ENCODE measurements at places on chromosomes 12 and 14.

- ATAC-seq: no peak
Measured at GRCh38 chr12:99852666-99853065, 132.1 kb downstream of the ANKS1B start.

DNA sequence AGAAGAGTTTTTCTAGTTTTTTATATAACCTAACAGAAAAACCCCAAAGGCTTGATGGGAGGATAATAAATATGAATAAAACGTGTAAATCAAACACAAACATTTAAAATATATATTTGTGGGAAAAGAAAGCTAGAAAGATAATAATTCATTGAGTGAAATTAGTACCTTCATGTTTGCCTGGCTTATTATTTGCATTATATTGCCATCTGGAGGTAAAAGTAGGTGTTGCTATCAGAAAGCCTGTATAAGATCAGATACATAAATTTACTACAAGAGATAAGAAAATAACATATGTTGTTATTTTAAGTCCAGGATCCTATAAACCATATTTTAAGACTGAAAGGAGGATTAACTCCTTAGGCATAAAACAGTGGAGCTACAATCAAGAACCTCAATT, 77.7 kb downstream of the NTS start:
- no peak for ATAC-seq

DNA sequence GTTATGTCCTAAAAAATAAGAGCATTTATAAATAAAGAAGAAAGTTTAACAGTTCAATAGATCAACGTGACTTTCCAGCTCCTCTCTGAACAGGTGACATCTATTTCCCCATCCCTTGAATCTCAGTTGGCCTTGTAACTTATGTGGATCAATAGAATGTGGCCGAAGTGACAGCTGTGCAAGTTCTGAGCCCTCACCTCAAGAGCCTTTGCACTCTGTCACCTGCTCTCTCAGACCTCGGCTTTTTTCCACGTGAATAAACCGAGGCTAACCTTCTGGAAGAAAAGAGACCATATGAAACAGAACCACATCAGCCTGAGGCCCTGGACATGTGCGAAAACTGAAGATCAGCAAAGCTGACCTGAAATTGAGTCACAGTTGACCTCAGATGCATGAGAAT, 253.0 kb downstream of the DAD1 start:
- ATAC-seq: no peak

DNA sequence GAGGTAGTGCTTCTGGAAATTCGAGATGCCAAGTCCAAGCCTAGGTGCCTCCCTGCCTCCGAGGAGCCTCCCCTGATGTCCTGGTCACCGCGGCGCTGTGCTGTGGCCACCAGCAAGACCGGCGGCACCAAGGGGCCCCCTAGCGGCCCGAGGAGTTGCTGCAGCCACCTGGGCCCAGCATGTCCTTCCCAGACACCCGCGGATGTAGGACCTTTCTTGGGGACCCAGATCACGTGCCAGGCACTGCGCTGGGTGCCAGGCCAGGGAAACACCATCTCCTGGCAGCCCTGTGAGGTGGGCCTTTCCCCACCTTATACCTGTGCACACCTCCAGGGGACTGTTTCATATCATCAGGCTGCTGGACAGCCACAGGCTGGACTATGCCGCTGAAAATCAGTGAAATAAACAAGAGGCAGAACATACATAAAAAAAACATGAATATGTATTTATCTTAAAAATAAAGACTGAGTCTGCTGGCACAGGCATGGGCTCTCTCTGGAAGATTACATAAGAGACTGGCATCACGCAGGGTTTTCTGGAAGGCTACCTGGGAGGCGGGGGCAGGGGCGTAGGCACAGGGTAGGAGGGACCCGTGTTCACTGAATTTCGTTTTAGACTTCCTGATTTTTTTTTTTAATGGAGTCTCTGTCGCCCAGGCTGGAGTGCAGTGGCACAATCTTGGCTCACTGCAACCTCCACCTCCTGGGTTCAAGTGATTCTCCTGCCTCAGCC, 15.9 kb upstream of the HHIPL1 start:
- peak; percentile 64 for ATAC-seq

DNA sequence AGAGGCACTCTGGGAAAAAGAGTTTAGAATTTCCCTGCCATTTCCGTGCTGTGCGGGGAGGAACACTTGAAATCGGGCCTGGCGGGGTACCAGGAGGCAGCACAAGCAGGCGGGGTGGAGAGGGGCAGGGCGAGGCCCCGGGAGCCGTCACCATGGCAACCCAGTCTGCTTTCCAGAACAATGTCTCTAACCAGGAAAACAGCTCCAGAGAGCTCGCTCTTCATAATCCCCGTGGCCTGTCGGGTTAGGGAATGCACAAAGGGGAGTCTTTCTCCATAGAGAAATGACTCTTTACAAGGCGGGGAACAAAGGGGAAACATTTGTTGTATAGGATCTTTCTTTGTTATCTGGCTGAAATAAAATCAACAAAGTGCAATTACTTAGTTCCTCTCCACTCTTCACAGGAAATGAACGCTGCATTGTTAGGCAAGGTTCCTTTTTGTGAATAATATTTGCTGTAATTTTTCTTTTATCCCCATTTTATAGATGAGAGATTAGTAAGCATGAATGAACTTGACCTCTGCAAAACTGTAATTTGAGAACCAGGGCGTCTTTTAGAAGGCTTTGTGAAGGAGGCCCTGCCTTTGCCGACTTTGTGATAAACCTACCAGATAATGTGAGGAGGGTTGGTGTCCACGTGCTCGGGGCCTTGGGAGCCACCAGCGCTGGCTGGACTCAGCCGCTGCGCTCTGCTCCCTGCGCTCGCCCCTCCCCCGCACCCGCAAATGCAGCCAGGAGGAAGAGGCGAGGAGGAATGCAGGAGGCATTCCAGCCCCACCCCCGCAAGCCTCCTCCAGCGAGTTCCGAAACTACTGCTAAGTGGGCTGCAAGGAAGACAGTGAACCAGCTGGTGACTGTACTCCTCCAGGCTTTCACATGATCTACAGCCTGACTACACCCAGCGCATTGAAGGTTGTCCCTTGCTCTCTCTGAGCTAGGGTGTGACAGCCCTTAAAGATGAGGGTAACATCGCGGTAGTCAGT, 105.2 kb upstream of the ATF7IP start:
- ATAC-seq: no peak

DNA sequence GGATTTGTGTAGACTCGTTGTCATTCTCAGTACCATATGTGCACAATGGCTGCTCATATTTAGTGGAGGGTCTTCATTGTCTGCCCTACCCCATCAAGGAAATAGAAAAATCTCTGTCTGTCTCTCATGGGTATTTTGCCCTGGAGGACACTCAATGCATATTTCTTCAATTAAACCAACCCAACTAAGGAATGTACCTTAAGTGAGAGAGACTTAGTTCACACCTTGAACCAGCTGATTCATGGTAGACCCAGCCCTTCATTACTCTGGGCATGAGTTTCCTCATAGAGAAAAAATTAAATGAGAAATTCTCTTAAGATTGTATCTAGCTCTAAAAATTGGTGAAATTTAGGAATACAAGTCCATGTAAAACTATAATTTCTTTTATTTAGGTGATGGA, 107.1 kb upstream of the PLEKHG7 start:
- no peak for ATAC-seq

DNA sequence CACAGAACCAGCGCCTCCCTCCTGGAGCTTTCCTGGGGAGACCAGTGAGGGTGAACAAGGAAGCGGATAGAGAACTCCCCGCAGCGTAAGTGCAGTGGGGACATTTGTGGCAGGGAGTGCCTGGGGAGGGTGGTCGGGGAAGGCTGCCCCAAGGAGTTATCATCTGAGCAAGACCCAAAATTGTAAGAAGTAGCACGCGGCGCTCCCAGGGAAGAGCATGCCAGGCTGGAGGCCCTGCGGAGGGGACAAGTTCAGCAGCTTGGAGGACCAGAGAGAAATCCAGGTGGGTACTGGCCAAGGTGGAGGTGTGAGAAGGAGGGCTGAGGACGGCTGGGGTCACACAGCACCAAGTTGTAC, 46.2 kb upstream of the RIMBP2 start:
- ATAC-seq: no peak

DNA sequence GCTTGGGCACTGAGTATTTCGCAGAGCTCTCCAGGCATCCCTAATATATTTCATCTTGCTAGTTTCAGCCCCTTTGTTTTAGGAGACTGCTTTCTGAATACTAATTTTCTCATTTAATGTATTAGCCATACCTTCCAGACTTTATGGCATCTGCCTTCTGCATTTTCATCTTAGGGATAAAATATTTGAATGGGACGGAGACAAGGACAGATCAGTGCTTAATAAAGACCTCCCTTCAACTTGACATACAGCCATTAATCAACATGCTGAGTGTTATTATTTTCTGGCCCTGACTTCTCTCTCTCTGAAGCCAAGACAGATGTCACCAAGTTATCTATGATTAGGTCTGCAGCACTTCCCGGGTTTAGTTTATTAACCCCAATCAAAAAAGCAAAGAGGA, 42.4 kb downstream of the CACNA2D4 start:
- ATAC-seq: no peak

DNA sequence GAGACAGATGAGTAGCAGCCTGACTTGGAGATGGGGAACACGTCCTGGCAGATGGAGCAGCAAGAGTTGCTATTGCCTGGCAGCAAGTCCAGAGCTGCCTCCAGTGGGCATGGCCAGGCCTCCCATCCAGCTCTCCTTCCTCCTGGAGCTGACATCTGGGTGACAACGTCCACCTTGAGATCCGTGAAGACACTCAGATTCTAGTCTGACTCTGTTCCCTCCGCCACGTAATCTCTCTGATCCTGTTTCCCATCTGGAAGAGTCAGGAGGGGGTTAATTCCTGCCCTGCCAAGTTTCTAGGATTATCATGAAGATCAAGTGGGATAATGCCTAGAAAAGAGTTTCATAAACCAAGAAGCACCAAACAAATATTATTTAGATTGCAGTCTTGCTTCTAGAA, 65.3 kb upstream of the FAM181A start:
- ATAC-seq: no peak

DNA sequence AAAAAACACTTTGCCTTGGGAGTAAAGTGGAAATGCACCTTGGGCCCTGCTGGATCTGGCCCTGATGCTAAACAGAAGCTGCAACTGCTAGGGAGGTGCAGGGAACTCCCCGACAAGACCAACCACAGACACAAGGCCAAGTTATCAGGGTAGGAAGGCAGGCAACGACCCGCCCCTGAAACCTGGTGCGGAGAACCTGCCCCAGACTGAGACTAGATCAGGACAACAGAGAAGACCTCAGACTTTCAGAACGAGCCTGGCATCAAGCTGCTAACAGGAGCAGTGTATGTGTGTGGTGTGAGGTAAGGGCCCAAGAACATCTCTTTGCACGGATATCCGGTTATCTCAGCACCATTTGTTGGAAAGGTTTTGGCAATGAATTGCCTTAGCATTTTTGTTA, 233.7 kb upstream of the RTL1 start:
- no peak for ATAC-seq

- ATAC-seq: peak; percentile 53
Measured at GRCh38 chr14:74955229-74956026, at the start of gene PGF. Gene PGF (minus strand): TSS chr14:74955597. CDS start chr14:74955242, 355 bp downstream.

GRCh38 chr12:103758310-103759089, 82.5 kb downstream of the NT5DC3 start:
- ATAC-seq: no peak

GRCh38 chr12:2447861-2448260, 346.9 kb upstream of the FKBP4 start:
- ATAC-seq: no peak

GRCh38 chr12:79886917-79887519, 47.9 kb downstream of the PPP1R12A start:
- ATAC-seq: peak; percentile 67

- ATAC-seq: no peak
Measured at GRCh38 chr12:93390549-93391297, 13.0 kb downstream of the NUDT4 start.

DNA sequence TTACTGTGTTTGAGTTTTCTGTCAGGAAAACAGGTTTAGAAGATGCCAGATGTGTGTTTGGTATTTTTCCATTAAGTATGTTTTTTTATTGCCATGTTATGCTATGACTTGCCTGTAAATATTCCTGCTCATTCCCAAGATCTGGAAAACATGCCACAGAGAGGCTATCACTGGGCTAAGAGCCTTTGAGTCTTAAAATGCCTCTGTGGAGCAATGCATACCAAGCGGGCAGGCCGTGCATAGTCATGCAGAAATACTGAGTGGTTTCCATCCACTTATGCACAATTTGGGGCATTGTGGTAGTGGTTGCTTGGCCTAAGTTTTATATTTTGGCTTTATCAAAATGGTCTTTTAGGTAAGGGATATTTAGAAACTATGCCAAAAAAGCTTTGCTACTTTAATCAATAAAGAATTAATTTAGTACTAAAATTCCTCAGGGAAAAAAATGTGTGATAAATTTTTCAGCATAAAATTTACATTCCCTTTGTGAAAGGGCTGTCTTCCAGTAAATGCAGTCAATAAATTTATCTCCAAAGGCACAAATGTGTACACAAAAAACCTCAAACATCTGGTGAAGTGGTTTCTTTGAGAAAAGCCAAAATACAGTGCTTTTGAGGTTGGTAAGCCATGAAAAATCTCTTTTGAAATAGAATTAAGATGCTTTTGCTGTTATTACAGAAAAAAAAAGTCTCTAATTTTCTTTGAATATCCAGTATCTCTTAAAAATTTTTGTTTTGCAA, 341.3 kb upstream of the FBXO33 start:
- no peak for ATAC-seq

GRCh38 chr12:119082496-119082895, 96.2 kb upstream of the HSPB8 start:
- ATAC-seq: no peak

DNA sequence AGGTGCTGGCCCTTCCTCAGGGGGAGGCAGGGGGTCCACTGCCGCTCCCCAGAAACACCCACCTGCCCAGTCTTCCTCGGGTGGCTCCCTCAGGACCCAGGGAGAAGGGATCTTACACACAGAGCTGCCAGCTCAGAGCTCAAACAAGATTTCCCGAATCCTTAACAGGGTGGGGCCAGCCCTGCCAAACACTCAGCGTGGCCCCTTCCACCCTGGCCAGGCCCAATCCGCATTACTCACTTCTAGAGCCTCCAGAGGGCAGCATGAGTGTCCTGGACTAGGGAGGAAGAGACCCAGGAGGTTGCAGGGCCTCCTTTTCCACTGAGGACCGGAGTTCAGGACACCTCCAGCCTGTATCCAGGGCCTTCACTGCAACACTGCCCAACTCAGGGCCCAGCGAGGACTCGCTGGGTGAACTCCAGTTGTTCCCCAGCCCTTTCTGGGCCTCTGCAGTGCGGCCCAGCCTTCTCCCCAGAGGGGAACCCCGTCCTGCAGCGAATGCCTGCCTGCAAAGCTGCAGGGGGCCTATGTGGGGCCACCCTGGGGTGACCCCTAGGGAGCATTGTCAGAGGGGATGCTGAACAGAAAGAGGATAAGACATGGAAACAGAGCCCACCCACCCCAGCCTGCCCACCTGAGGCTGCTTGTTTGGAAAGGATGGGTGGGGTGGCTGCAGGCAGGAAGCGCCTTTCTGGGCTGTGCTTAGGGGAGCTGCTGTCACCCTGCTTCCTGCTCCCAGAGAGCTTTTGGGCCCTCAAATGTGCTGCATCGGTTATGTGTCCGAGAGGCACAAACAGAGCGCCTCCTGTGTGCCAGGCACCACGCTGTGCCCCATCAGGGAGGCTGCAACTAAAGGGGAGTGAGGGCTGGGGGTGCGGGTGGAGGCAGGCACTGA, 43.8 kb downstream of the CCNK start:
- ATAC-seq: peak; percentile 21

- ATAC-seq: no peak
Measured at GRCh38 chr12:2560356-2560755, 234.4 kb upstream of the FKBP4 start.

GRCh38 chr12:131090274-131091210, 136.8 kb downstream of the ADGRD1 start:
- ATAC-seq: no peak

GRCh38 chr14:105300542-105301102, at the start of gene BRF1:
Gene BRF1 (minus strand): TSS chr14:105301001. CDS start chr14:105300629, 372 bp downstream.
- ATAC-seq: peak; percentile 94

Data from activated CD4-positive, CD25-positive, alpha-beta regulatory T cell treated with anti-CD3 and anti-CD28 coated beads, Interleukin-2, amount 50 U/mL, for 24 hours (primary cell).